Activated CD4-positive, alpha-beta T cell treated with anti-CD3 and anti-CD28 coated beads, Interleukin-2, Interleukin-4, amounts not matched to agents 100 ng/mL and 50 ng/mL, durations not matched to agents 16 hours and 8 hours (primary cell): ENCODE measurements at places on chromosomes 16 and 17.
A peak's percentile ranks its signal among the peaks of the same experiment; 100 is the strongest.

DNA sequence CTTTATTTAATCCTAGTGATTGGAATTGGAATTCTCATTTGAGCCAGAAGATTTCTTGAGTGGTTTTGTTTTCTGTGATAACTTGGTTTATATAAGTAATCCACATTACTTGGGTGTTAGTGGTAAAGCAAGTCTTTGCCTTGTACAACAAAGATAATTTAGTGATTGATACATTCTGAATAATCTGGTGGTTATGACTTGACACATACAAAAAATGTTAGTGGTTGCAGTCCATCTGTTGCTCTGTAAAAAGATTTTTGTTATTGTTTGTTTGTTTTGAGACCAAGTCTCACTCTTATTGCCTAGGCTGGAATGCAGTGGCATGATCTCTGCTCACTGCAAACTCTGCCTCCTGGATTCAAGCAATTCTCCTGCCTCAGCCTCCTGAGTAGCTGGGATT, 13.2 kb downstream of the OMG start:
- DNase-seq, result no peak

GRCh38 chr16:27302126-27302525, 11.6 kb upstream of the IL4R start:
- no peak for DNase-seq

DNA sequence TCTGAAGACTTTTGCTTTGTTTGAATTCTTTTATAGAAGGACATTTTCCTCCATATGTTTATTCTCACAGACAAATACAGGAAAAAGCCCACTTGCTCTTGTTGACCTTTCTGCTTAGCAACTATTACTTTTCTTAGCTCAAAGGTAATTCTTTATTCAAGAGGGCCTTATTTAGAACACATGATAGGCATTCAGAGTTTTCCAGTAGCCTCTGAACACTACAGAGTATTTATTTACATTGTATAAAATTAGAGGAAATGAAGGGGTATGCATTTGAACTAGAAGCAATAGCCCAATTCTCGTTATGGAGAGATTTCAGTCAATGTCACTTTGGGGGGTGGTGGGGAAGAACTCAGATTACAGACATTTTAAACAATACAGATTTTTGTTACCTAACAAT, 581.7 kb downstream of the KCNJ2 start:
- no peak for DNase-seq

DNA sequence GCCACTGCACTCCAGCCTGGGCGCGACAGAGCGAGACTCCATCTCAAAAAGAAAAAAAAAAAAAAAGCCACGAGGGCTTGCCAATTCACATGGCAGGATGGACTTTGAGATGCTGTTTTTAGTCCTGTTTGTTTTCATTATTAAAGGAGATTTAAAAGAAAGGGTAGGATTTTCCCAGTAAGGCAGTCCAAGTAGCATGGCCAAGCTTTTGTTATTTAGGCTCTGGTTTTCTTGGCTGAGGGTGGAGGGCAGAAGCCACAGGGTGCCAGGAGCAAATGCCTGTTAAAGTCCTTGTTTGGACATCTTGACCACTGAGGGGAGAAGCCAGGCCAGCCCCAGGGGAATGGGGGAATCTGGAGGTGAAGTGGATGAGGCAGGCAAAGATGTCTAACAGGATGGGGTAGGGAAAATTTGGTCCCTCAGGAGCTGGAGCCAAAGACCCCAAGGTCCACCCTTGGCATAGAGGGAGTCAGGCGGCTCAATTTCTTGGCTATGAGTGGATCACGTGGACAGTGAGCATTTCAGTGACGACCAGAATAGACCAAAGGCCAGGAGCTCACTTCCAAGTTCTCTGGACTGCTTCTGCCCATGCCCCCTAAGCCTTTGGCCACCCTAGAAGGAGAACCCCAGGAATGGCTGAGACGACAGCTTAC, 20.8 kb upstream of the PLLP start:
- DNase-seq, result no peak

DNA sequence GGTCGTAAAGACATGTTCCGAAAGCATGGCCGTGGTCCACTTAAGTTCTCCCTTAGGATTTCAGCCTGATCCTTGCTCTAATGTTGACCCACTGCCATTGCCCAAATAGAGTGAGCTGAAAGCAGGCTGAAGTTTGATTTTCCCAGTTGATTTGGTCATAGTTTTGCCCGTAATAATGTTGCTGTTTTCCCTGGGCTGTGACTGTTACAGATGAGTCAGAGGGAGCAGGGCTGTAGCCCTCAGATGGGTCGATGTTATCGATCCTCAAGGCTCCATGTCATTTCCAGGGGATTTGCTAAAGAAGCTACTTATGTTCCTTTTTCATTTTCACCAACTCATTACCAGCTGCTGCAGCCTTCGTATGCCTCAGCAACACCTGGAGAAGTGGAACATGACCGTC, 169.0 kb upstream of the ZFHX3 start:
- DNase-seq, result no peak

DNA sequence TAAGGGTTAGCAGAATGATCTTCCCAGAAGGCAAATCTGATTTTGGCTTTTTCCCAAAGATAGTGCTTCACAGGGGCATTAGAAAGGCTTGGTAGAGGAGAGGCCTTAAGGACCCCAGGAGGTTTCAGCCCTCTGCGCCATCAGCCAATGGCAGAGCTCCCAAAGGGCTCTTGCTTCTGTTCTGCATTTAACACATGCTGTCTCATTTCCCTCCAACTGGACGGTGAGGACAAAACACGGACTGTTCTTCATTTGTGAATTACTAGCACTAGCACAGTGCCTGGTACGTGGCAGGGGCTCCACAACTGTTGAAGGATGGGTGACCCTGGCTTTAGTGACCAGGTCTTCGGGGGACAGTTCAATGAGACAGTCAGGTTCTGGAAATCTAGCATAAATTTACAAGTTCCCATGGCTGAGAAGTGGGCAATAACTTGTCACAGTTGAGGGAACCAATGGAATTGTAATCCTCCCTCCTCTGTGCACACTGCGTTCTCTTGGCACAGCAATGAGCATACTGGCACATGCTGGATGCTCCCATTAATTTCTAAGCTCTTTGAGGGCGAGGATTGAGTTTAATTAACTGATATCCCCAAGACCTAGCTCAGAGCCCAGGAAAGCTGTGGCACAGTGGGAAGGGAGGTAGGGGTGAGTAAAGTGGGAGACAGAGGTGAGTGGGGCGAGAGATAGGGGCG, 45.4 kb downstream of the COG7 start:
- DNase-seq, result no peak

- DNase-seq, result no peak
Measured at GRCh38 chr17:43402078-43402477, 3.3 kb downstream of the ARL4D start.

- no peak for DNase-seq
Measured at GRCh38 chr17:31459716-31460115, 68.2 kb downstream of the RAB11FIP4 start.

GRCh38 chr17:20066253-20066652, 57.1 kb downstream of the SPECC1 start:
- DNase-seq, result no peak

GRCh38 chr16:1351215-1351581, 480 bp downstream of the TSR3 start:
- no peak for DNase-seq

- DNase-seq, result no peak
Measured at GRCh38 chr17:59402760-59403159, 71.3 kb downstream of the YPEL2 start.

DNA sequence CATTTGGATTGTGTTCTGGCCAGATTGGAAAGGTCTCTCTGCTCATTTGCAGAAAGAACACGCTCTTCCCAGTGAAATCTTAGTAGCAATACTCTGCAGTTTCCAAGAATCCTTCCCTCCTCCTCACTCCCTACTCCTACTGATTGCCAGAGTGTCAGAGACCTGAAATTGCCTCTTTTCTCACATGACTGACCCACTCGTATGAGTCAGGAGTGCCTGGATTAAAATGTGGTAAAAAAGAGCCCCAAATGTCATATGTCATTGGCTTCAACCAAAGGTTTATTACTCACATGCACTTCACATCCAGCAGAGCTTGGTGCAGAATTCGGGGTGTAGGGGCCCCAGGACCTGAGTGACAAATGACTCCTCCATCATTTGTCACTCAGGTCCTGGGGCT, 39.7 kb upstream of the IRX3 start:
- DNase-seq, result no peak

DNA sequence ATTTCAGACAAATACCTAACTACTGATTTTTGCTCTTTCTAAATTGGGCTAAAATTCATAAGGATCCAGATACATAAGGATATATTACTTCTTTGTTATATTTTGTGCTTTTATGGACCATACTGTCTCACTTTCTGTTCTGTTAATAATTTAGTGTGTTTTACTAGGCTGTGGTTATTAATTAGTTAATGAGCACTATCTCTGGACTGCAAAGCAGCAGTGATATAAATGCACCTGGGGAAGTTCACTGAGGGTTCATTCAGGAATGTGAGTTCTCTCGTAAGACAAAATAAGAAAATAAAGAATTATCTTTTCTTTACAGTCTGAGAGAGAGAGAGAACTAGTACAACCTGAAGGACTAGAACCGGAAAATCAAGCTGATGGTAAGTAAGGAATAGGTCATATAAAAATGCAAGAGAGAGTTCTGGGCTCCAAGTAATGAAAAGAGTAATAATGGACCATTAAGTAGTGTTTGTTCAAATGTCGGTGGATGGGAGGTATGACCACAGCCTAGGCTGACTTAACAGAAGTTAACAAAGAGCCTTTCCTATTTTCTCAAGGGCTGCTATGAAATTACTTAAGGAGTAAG, 55.6 kb downstream of the IKZF3 start:
- no peak for DNase-seq

GRCh38 chr17:79739148-79740062, 8.7 kb downstream of the ENPP7 start:
- DNase-seq, result no peak

DNA sequence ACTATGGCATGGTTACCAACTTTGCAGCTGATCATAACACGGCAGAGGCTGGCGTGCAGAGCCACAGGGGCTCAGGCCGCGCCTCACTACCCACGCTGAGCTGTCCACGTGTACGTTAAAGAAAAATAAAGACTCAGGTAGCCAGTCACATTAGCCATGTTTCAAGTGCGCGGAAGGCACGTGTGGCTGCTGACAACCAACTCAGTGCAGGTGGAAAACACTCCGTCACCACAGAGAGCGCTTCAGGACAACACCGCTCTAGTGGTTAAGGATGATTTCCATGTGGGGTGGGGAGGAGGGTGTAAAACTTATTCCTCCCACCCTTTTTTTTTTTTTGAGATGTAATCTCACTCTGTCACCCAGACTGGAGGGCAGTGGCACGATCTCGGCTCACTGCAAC, 33.8 kb downstream of the ZCCHC14 start:
- no peak for DNase-seq

GRCh38 chr17:30790279-30790678, 34.2 kb downstream of the CRLF3 start:
- no peak for DNase-seq

DNA sequence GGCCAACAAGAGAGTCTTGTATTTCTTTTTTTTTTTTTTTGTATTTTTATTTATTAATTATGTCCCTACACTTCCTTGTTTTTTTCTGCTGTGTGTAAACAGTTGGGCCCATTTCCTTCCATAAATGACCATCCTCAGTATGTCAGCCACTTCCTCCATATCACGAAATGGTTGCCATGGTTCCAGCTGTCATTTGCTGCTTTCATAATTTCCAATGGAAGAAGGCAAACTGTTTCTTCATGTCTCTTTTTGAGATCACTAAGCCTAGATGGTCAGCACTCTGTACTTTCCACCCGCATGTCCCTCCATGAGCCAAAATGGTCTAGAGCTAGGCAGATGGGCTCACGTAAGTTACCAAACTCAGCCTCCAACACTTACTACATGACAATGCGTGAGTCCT, 133.5 kb upstream of the FOXF1 start:
- no peak for DNase-seq

DNA sequence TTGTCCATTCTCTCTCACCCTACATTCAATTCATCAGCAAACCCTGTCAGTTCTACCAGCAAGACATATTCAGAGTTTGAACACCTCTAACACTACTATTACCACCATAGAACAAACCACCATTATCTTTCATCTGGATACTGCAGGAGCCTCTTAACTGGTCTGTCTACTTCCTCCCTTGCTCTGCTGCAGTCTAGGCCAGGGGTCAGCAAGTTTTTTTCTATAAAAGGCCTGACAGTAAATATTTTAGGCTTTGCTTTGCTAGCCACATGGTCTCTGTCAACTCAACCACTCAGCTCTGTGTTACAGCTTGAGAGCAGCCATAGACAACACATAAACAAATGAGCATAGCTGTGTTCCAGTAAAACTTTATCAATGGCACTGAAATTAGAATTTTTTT, 13.8 kb downstream of the KCTD19 start:
- DNase-seq, result no peak

DNA sequence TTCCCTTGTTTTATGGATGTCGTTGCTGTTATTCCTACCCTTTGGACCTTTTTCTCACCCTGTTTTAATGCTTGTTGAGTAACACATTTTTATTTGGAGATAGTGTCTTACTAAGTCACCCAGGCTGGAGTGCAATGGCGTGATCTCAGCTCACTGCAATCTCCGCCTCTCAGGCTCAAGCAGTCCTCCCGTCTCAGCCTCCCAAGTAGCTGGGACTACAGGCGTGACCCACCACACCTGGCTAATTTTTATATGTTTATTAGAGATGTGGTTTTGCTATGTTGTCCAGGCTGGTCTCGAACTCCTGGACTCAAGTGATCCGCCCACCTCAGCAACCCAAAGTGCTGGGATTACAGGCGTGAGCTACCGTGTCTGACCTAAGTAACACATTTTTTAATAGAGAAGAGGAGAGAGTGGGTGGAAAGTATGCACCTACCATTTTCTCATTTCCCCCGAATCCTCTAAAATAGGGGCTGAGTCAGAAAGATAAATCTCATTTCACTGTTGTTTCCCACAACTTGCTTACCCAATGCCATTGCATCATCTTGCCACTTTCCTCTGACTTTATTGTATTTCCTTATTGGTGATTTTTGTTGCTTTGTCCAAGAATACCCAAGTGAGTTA, 7.0 kb downstream of the DHX40 start:
- DNase-seq, result peak; percentile 72

GRCh38 chr17:27495460-27495859, 39.2 kb downstream of the KSR1 start:
- no peak for DNase-seq

DNA sequence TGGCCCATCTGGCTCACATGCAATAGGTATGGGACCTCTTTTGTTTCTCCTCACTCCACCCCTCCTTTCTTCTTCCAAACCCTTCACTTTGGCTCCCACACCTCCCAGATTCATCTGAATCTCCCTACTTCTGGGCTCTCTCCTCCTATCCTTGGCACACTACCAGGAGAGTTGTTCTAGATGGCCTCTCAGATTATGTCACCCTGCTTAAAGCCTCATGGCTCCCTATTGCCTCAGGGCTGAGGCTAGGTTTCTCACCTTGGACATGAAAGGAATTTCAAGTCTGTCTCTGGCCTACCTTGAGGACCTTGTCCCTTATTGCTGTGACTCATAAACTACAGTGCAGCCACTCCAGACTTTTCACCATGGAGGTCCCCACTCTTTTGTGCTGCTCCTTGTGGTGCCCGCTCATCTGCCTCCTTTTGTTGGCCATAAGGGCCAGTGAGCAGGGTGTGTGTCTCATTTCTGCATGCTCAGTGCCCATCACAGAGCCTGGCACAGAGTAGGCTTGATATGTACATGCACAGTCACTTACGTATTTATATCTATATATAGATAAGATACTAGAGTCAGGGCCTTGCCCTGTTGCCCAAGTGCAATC, 1.0 kb upstream of the MFAP4 start:
- DNase-seq, result no peak
